ENCODE measurements at places on chromosomes 4 and X.

DNA sequence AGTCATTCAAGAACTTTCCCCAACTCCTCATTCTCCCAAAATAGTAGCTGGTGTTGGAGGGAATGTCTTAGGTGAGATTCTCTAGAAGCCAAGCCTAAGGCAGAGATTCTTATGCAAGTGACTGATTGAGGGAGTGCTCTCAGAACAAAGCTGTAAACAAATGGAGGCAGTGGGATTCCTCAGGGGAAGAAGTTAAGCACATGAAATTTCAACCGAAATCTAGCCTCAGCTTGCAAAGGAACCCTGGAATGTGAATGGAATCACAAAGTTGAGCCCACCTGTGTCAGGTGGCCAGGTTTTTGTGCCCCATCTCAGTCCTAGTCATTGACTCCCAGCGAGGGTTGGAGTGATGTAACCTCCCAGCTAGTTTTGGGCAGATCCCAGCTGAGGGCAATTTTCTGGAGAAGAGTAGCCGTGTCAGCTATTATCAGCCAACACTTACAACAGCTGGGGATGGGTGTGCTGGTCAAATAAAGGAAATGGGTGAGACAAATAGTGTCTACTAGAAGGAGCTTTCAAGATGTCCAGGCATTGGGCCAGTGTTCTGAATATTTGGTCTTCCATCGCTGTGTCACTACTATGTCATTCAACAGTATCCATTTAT, 29.7 kb upstream of the FGF2 start:
- no peak for DNase-seq

- DNase-seq: no peak
Measured at GRCh38 chrX:46637938-46638337, 64.4 kb downstream of the CHST7 start.

GRCh38 chr4:68342134-68342533, 7.8 kb downstream of the YTHDC1 start:
- no peak for DNase-seq

DNA sequence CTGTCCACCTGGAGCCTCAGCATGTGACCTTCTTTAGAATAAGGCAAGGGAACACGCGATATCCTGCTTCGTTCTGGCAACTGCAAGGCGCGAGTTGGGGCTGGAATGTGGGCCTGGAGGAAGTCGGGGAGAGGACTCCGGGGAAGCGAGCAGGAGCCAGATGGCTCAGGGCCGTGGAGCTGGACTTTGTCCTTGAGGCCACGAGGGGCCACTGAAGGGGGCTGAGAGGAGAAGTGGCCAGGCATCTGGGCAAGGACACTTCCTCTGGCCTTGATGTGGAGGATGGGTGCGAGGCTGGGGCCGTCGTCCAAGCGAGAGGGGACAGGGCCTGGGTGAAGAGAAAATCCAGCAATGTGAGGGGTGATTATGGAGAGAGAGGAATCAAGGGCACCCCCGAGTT, 12.2 kb upstream of the DUSP9 start:
- DNase-seq: peak; percentile 56

GRCh38 chrX:19129694-19130093, 7.4 kb upstream of the ADGRG2 start:
- DNase-seq: no peak

- no peak for DNase-seq
Measured at GRCh38 chr4:9976293-9976692, 45.0 kb downstream of the SLC2A9 start.

DNA sequence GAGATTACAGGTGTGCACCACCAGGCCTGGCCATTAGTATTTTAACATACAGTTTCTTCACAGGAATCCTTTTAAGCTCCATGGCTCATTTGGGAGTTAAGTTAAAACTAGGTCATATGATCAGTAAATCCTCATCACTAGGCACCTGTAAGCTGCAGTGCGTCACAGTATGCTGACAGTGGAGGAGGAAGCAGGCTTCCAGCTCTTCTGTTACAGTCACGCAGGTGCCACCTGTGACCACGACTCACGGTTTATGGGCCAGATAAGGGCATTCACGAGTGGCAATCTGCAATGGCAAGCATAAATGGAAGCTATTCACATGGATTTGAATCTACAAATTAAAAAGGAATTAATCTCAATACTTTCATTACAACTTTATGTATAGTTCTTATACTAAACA, 129.4 kb upstream of the BCOR start:
- no peak for DNase-seq

GRCh38 chrX:8684201-8684965, 47.6 kb downstream of the ANOS1 start:
- DNase-seq: no peak

DNA sequence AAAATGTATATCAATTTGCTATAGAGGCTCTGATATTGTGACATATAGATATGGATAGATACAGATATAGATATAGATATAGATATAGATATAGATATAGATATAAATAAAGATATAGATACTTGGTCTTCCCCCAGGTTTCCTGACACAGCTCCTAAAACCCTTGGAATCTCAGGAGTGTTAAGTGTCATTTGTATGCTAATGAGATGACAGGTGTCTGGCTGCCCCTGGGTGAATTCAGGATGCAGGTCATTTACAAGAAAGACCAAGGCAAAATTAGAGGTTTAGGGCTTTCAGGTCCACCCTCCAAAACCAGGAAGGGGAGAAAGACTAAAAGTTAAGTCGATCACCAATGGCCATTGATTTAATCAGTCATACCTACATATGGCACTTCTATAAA, 1034.8 kb downstream of the PDHA2 start:
- no peak for DNase-seq

DNA sequence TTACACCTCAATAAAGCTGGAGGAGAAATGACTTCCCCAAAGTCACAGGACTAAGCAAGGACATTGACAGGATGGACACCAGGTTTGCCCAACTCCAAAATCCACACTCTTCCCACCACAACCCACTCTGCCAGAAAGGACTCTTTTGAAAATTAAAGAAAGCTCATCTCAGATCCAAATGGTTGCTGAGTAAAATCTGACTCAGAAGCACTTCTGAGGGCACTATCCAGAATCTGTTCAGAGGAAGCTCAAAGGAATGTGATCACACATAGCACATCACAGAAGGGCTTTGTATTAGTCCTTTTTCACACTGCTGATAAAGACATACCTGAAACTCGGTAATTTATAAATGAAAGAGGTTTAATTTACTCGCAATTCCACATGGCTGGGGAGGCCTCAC, 155.5 kb downstream of the RAB28 start:
- no peak for DNase-seq

- no peak for DNase-seq
Measured at GRCh38 chr4:144894573-144894972, 203.4 kb downstream of the ANAPC10 start.

DNA sequence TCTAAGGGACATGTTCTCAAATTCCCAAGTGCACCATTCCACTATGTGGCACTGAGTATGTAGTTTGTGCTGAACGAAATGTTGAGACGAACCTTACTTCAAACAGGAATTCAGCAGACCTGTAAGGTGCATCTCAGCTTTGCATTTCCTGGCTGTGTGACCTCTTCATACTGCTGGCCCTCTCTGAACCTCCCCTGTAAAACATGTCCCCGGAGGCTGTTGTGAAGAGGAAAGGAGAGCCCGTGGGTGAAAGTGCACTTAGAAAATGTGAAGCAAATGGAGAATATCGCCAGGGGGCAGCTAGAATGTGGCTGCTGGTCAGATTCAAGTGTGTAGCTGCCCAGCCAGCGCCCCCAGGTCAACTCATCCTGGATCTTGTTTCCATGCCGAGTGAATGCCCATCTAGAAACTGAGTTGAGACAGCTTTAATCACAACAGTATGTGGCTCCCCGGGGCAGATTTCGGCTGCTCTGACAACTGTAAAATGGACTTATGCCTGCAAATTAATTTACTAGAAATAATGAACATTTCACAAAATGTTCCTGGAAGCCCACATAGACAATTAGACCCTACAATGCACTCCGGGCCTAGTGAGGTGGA, 263.3 kb downstream of the EVC2 start:
- DNase-seq: no peak

GRCh38 chrX:154084449-154085300, 12.8 kb downstream of the MECP2 start:
- DNase-seq: no peak

DNA sequence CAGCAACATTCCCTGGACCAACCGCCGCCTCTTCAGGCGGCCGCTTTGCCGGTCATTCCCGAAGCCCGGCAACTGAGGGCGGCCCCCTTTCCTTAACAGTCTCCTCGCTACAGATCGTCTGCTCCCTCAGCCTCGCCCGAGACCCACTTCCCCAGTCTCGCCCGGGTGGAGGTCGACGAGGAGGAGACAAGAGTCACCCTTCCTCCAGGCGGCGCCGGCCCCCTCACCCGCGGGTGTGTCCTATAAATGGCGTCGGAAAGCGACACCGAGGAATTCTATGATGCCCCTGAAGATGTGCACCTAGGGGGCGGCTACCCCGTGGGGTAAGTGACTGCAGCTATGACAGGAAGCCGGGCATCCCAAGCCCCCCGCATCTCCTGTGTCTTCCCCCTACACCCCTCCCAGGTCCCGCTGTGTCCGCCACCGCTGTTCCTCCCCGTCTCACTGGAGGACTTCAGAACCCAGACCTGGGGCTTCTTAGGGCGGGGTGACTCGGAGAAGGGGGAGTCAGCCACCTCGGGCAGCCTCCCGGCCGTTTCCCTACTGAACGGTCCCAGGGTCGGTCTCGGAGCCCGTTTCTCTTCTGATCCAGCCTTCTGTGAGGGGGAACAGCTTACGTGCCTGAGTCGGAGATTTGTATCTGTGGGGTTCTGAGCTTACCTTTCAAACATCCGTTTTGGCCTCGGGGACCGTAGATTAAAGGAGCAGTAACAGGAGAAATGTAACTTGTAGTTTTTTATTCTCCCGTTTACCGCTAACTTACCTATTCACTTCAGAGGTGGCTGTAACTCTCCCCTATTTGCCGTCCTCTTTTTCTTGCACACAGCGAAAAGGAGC, 570 bp downstream of the WDR44 start:
- peak; percentile 71 for DNase-seq

- no peak for DNase-seq
Measured at GRCh38 chr4:54882616-54883015, 224.9 kb downstream of the KIT start.

GRCh38 chr4:93828332-93828994, at the start of gene ATOH1:
TSS of gene ATOH1 (plus strand) at chr4:93828753. CDS start at chr4:93828927, 174 bp downstream.
- peak; percentile 71 for DNase-seq

DNA sequence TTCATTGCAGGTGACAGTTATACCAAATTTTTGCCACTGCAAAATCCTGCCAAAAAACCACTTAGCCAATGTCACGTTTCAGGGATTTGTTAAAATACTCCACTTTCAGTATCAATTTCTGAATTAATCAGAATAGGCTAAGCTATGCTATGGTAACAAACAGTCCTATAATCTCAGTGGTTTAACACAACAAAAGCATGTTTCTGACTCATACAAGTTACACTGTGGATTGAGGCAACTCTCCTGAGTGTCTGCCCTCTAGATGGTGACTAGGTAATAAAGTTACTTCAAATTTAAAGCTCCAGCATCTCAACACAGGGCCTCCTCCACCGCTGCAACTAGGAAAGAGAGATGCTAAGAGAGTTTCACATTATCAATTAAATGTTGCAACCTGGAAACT, 23.0 kb upstream of the RADX start:
- no peak for DNase-seq

DNA sequence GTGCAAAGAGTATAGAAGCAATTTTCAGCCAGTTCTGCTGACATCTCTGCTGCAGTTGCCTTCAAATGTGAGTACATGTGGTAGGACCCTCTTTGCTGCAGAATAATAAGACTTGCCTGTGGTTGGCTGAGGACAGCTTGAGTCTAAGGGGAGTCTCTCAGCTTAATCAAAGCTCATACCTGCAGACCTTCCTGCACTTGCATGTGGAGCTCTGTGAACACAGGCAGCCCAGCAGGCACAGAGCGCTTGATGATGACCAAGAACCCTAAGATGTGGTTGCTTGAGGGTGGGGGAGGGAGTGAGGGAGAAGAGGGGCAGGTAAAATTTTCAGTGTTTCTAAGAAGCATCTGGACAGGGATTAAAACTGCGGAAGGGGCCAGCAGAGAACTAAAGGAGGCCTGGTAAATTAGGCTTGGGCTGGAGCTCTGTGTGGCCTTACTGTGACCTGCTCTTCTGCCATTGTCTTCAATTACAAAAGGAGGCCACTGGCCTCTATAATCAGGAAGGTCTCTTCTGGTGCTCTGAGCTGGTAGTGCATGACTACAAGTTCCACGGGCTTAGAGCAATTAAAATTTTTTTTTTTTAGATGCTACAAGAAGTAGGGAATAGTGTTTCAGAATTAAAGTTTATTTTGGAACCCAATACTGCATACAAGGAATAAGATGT, 59.9 kb upstream of the CHRNA9 start:
- no peak for DNase-seq

- DNase-seq: no peak
Measured at GRCh38 chrX:51899741-51900140, 6.3 kb downstream of the MAGED1 start.

- peak; percentile 69 for DNase-seq
Measured at GRCh38 chr4:83109480-83110222, 4.9 kb downstream of the PLAC8 start.

DNA sequence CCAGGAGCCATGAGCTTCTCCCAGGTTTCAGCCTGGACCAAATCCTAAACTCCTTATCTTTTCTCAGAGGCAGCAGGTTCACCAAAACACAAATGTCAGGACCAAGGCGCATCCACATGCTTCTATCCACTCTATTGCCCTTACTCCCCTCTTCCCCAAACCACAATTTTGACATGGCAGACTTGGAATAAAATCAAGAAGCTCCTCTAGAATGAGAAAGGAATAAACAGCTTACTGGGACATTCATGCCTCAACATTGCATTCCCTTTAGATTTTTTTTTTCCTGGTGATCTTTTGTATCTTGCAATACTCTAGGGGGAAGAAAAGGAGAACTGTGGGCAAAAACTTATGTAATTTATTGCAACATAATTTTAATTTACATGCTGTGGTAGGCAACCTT, 119.1 kb downstream of the TSPAN5 start:
- DNase-seq: no peak

DNA sequence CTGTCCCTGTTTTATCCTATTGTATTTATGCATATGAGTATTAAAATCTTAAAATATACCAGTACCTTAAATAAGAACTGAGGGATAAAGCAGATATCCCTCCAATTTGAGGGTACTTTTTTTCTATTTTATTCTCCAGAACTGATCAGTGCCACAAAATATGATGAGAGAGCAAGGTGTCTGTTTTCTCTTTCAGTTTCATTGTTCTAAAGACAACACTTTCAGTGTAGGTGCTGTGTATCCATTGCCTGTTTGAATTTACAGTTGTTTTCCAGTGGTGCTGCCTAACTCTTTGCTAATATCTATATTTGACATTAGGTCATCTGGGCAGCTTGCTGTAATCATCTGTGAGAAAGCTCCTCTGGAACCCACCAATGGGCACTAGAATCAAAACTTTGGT, 394.7 kb downstream of the IL1RAPL1 start:
- no peak for DNase-seq

- DNase-seq: no peak
Measured at GRCh38 chrX:4663085-4663484, 949.6 kb upstream of the PRKX start.

DNA sequence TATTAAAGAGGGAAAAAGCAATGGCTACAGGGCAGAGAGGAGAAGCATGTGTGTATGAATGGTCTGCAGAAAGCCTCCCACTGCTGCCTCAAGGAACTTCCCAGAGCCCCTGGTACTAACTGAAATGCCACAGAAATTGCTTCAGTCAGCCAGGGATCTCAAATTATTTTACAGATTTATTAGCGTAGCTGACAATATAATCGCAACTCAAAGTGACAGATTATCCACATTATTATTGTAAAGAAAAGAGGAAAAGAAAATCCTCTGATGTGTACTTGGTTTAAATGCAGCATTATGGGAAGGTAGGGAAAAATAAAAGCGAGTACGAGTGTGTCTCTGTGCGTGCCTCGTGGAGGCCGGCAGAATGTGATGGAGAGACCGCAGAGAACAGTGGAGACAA, 202.7 kb downstream of the DCLK2 start:
- DNase-seq: no peak

Data from kidney (tissue), 22 donors.